ENCODE measurements at places on chromosomes 3 and 15. TPM values are rescaled to one million over a fixed set of nuclear protein-coding genes. Genes with fewer than 3 reads are reported as not detected.

Gene CPLX3
- polyA plus RNA-seq, result not detected

Gene ANKUB1
- polyA plus RNA-seq, result not detected

Gene C3orf70
- 9.3 TPM for polyA plus RNA-seq

Gene CDC25A
- polyA plus RNA-seq, result 10.5 TPM

Gene AKAP13
- polyA plus RNA-seq, result 92.8 TPM

Gene TTC21A
- 7.1 TPM for polyA plus RNA-seq

Gene LDHAL6B
- polyA plus RNA-seq, result 0.19 TPM

Gene TCAIM
- 43.1 TPM for polyA plus RNA-seq

Gene KIF7
- polyA plus RNA-seq, result 10.1 TPM

Gene EXD1
- not detected for polyA plus RNA-seq

Gene SPATA12
- not detected for polyA plus RNA-seq

Gene CLRN1
- not detected for polyA plus RNA-seq

Gene PEX11A
- 18.5 TPM for polyA plus RNA-seq

All from right renal cortex interstitium (tissue), 3 donors.